ENCODE measurements at places on chromosomes 1 and 21.

DNA sequence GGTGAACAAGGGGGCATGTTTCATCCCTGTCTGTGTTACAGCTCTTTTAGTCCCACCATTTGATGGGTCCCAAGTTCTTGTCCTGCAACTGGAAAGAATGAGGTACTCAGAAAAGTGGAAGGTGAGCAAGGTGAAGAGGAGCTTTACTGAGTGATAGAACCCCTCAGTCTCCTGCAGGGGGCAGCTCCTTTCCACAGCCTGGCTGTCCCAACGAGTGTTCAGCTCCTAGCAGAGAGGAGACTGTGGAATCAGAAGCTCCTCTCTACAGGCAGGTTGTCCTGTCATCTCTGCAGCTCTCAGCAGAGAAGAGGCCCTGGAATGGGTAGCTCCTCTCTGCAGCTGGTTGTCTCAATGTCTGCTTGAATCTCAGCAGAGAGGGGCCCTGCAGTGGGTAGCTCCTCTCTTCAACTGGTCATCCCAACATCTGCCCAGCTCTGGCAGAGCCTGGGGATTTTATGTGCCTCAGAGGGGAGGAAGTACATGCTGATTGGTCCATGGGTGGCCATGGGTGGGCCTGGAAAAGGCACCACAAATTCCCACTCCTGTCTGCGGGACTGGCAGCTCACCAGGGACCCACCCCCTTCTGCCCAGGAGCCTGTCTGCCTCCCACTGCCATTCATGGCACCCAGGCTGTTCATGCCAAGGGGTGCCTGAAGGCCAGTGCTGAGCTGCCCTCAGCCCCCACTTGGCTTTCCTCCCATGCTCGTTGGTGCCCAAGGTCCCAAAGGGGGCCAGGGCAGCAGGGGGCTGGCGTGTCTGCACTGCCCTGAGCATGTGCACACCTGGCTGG is 25.7 kb downstream of the LDLRAD1 start:
- DNase-seq, result no peak

GRCh38 chr1:112614460-112615065 is 4.4 kb downstream of the ST7L start:
- peak; percentile 62 for DNase-seq

- DNase-seq, result peak; percentile 95
Observed at GRCh38 chr1:20058531-20058930, 11.5 kb upstream of the PLA2G5 start.

DNA sequence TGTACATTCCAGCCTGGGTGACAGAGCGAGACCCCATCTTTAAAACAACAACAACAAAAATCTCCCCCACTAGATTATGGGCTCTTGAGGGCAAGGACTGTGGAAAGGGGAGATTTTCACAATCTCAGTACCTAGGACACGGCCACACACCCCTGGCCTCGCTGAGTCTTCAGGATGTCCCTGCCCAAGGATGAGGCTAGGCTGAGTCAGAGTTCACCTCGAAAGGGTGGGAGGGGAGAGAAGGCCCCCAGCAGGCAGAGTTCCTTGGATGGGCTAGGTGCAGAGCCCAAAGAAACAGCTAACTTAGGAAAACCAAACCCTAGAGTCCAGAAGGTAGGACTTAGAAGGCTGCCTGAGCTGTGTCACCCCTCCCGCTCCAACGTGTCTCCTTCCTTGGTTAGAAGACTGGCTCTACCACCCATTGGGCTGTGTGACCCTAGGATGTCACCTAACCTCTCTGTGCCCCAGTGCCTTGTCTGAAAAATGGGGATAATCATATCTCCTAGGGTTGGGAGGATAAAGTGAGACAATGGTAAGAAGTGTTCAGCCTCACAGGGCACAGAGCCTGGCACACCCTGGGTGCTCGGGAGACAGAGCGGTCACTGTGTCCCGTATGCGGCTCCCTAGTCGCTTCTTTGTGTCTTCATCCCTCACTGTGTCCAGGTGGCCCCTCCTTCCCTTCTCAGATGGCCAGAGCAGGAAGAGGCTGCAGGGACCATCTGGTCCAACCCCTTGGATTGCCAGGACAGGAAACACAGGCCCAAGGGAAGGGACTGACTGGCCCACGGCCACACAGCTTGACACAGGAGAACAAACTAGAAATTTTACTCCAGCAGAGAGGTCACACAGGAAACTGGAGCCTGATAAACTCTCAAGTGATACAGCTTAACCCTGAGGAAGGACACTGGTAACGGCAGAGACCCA is 11.2 kb downstream of the TRIM62 start:
- DNase-seq, result no peak

DNA sequence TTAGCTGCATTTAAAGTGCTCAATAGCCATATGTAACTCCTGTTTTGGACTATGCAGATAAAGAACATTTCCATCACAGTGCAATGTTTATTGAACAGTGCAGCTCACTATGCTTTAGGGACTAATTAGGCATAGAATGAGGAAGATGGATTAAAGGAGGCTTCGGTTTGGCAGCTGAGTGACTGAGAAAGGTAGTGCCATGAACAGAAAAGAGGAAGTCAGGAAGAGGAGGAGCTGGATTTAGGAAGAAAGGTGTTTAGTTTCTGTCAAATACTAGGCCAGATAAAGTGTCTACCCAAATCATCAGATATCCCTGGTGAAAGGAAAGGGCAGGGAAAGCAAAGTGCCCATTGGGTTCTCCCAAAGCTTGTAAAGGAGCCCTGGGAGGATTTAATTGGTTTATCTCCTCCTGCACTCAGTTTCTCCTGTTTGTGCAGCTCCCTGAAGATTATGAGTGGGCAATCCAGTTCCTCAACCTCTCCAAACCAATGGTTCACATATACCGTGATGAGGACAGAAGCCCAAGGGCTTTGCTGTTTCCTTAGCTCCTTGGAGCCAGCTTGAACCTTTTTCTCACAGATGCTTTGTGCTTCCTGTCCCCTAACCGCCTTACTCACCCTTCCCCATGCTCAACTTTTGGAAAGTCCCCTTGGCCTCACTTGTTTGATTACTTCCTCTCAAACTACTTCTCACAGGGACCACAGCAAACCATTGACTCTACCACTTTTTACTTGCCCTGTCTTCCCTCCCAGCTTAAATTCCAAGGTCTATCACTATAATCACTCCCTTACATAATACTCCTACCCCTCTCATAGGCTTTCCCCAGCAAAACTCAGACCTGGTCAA is 3.5 kb upstream of the RAP1A start:
- DNase-seq, result no peak

DNA sequence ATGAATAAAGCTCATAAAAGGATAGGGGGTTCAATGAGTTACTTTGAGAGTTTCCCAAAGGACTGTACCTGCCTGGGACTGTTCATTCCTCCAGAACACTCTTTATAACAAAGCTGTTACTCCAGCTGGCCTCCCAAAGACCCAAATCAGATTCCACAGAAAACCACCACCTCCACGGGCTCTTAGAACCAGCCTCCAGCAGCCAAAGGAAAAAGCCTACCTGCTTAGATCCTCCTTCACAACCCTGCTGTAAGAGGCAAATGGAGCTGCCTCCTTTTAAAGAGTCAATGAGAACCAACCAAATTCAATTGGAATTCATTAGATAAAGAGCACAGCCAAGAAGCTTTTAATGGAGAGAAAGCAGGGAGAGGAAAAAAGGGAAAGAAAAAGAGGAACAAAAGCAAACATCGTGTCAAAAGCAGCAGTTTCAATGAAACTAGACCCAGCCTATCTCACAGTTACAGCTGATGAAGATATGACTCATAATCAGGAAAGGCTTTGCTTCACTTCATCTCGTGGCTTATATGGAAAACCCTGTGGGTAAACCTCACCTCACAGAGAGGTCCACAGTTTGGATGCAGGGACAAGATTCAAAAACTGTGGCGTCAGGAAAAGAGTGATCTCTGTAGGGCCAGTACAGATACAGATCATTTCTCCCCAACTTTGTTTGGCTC is 27.8 kb upstream of the FMO4 start:
- DNase-seq, result peak; percentile 9

GRCh38 chr1:91706140-91706957 is 179.6 kb downstream of the TGFBR3 start:
- DNase-seq, result no peak

DNA sequence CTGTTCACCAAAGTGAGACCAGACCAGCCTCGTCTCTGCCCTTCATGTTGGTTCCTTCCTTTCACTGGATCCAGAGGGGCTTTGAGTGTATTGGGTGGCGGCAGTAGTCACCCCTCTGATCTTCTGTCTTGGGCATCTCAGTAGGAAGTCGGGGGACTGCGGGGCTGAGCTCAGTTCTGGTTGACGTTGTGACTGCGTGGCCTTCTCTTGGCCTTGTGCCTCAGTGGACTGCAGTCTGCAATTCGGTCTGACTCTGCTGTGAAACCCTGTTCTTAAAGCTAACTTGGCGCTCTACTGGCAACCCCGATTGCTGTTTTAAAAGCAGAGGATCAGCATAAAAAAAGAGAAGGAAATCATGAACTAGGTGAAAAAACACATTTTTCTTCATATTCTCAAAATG is 56.7 kb downstream of the SLC37A1 start:
- no peak for DNase-seq

GRCh38 chr1:243735457-243735856 is 114.6 kb downstream of the AKT3 start:
- no peak for DNase-seq

DNA sequence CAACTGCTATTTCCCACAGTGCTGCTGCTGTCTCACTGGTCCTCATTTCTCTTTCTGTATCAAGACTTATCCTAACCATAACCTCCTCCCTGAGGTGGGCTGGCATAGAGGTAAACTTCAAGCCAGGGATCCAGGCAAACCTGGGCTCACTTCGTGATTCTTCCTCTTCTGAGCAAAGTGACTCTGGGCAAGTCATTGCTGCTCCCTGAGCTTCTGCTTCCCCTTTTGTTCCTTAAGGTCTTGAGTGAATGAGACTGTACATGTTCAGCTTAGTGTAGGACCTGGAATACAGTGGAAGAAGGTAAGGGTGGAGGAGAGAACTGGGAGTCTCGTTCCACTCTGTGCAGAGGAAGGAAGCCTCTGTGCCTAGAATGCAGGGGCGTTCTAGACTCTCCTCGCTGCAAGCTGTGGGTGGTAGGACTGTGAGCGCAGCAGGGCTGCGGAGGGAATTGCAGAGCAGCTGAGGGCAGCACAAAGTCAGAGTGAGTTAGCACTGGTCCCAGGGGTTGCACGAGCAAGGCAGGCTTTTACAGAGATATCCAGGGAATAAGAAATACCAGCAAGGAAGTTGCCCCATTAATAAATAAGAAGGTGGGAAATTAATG is 11.4 kb upstream of the ERI3 start:
- no peak for DNase-seq

- peak; percentile 58 for DNase-seq
Observed at GRCh38 chr1:218521414-218522169, 176.5 kb downstream of the TGFB2 start.

- no peak for DNase-seq
Observed at GRCh38 chr1:96520579-96520947, 201.0 kb upstream of the PTBP2 start.

DNA sequence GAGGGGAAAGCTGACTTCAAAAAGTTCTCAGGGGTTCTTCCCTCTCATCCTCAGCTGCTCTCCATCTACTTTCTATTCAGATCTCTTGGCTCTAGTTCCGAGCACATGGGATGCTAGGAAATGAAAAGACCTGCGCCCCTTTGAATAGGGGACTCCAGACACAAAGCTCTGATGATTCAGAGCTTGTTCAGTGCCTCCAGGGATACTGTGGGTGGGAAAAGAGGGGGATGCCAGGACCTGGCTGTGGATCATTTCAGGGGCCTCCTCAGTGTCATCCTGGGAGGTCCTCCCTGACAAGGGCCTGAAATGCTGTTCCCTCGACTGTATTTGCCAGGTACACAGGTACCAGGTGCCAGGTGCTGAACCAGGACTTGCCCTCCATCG is 943 bp upstream of the KIAA0040 start:
- DNase-seq, result no peak

Data from HCEC 1CT (cell line).